ENCODE measurements at places on chromosomes 2 and 18. TPM values are rescaled to one million over a fixed set of nuclear protein-coding genes. Genes with fewer than 3 reads are reported as not detected.

Gene CHRND
- not detected for total RNA-seq

Gene CFC1
- not detected for total RNA-seq

Gene TGFA
- total RNA-seq: 16.8 TPM

Gene ERBB4
- total RNA-seq: 19.2 TPM

Gene SCN9A
- 4.0 TPM for total RNA-seq

GRCh38 chr18:7821784-7822183, 254.7 kb downstream of the PTPRM start:
- H3K4me3 ChIP-seq: no peak overlapping the region
- no peaks in the 10 kb centered on the region for H3K27me3 ChIP-seq
- peak overlapping the region; percentile 70 for H3K27ac ChIP-seq
- DNase-seq: no peak
- H3K4me1 ChIP-seq: peaks cover 8% of the 10 kb centered on the region

DNA sequence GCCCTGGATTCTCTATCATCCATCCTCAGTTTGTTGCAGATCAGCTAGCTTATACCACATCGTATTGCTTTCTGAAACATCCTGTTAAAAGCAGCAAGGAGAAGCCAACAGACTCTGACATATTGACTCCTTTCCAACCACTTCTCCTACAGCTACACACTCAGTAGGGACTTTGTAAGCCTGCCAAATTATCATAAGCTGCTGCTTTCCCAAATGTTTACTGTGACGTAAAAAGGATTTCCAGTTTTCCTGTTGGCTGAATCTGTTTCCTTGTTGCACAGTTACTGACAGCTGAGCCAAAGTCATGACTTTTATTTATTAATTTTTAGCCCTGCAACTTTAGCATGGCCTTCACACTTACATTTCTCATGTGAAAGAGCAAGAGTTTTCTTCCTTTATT, 294.3 kb downstream of the KCNJ3 start:
- H3K27ac ChIP-seq: no peak overlapping the region
- no peak for DNase-seq
- H3K36me3 ChIP-seq: no peaks in the 10 kb centered on the region
- H3K4me1 ChIP-seq: no peaks in the 10 kb centered on the region
- no peaks in the 10 kb centered on the region for H3K27me3 ChIP-seq
- H3K4me3 ChIP-seq: no peak overlapping the region

DNA sequence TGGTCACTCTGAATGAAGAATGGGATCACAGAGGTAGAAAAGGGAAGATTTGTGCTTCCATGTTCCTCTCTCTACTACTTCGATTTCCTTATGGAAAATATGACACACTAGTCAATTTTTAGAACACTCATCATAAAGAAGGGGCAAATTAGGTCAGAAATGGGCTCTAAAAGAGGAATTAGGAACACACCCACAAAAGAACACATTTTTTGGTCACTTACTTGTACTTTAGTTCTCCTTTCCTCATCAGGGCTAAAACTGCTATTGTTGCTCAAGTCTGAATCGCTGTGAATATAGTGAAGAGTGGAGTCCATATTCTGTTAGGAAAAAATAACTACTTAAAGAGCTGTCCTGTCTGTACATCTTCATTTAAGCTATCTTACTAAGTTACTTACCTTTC, 52.6 kb downstream of the PPP4R1 start:
- H3K36me3 ChIP-seq: peaks cover 14% of the 10 kb centered on the region
- H3K4me3 ChIP-seq: no peak overlapping the region
- DNase-seq: no peak
- no peaks in the 10 kb centered on the region for H3K27me3 ChIP-seq

DNA sequence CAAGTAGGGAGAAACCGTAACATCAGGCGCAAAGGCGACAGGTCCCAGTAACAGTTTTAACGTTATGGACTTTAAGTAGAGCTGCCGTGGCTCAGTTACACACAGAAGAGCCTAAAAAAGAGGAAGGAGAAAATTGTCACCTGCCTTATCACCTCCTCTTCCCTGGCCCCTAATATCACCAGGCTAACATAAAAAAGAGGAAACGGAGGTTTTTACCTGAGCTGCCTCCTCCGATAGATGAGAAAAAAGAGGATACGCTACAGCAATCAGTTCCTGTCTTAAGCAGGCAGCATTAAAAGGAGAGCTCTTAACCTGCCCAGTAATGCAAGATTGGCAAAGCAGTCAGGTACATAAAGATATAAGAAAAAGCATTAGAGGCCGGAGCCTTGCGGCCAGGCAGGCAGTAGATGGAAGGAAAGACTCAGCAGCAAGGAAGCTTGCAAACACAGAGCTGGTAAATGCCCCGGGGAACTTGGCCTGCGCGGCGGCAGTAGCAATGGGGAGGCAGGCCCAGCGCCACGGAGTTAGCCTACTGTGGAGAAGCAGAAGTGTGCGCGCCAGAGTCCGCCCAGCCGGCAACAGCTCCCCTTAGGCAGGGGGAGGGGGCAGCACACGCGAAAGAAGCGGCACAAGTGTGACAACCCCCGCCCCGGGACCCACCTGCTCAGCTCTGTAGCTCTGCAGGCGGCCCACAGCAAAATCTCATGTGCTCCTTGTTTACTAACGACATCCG, 116.3 kb upstream of the SCN7A start:
- peak; percentile 53 for DNase-seq
- no peaks in the 10 kb centered on the region for H3K27me3 ChIP-seq
- no peaks in the 10 kb centered on the region for H3K36me3 ChIP-seq
- H3K27ac ChIP-seq: no peak overlapping the region
- H3K4me1 ChIP-seq: no peaks in the 10 kb centered on the region
- H3K4me3 ChIP-seq: no peak overlapping the region

DNA sequence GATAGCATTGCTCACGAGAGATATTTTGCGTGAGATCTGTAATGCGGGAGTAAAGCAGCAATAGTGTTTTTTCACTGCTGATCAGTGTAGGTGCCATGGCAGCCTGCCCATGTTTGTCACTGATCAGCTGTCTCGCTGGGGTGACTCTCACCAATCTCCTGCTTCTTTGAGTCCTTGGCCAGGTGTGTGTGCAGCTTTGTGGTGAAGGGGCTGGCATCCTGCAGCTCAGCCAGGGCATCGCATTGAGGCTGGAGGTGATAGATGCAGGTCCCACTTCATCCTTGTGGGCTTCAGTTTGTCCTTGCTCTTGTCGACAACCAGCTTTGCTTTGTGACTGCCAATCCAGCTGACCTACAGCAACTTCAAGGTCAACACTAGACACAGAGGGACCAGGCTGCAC, 258.3 kb upstream of the CXCR4 start:
- H3K4me3 ChIP-seq: no peak overlapping the region
- H3K27me3 ChIP-seq: no peaks in the 10 kb centered on the region
- peaks cover 3% of the 10 kb centered on the region for H3K4me1 ChIP-seq
- peak; percentile 14 for DNase-seq
- H3K27ac ChIP-seq: no peak overlapping the region

- no peak for DNase-seq
- H3K36me3 ChIP-seq: no peaks in the 10 kb centered on the region
- no peaks in the 10 kb centered on the region for H3K27me3 ChIP-seq
- no peaks in the 10 kb centered on the region for H3K4me1 ChIP-seq
Observed at GRCh38 chr2:156708051-156708450, 271.9 kb downstream of the GPD2 start.

GRCh38 chr2:64797881-64798575, 144.3 kb upstream of the SERTAD2 start:
- no peaks in the 10 kb centered on the region for H3K27me3 ChIP-seq
- no peak overlapping the region for H3K27ac ChIP-seq
- H3K4me1 ChIP-seq: peaks cover 10% of the 10 kb centered on the region

GRCh38 chr2:127049927-127050802, 56.8 kb downstream of the BIN1 start:
- no peak overlapping the region for H3K27ac ChIP-seq
- peak; percentile 61 for DNase-seq
- H3K36me3 ChIP-seq: no peaks in the 10 kb centered on the region
- H3K27me3 ChIP-seq: no peaks in the 10 kb centered on the region
- no peak overlapping the region for H3K4me3 ChIP-seq

DNA sequence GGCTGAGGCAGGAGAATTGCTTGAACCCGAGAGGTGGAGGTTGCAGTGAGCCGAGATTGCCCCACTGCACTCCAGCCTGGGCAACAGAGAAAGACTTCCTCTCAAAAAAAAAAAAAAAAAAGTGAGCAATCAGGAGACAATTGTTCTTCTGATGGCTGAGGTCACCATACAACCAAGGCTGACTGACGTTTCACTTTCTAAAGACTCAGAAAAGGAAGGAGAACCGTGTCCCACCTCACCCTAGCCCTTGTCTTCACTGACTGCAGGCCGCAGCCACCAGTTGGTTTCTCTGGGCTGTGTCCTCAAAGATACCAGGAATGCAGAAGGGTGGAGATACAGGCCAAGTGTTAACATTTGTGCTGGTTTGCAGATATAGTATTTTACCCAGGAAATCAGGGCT, 7.7 kb upstream of the SLC35F6 start:
- H3K27ac ChIP-seq: no peak overlapping the region
- H3K4me1 ChIP-seq: peaks cover 52% of the 10 kb centered on the region
- DNase-seq: no peak
- H3K27me3 ChIP-seq: no peaks in the 10 kb centered on the region
- no peaks in the 10 kb centered on the region for H3K36me3 ChIP-seq

DNA sequence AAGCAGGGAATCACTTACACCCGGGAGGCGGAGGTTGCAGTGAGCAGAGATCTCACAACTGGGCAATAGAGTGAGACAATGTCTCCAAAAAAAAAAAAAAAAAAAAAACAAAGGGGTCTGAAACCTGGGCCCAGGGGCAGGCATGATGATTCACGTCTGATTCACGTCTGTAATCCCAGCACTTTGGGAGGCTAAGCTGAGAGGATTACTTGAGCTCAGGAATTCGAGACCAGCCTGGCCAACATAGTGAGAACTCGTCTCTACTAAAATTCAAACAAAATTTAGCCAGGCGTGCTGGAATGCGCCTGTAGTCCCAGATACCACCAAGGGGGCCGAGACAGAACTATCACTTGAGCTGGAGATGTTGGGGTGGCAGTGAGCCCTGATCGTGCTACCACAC, 30.3 kb downstream of the TEX44 start:
- no peak overlapping the region for H3K27ac ChIP-seq
- no peaks in the 10 kb centered on the region for H3K27me3 ChIP-seq
- H3K4me3 ChIP-seq: no peak overlapping the region
- H3K36me3 ChIP-seq: no peaks in the 10 kb centered on the region
- no peak for DNase-seq
- H3K4me1 ChIP-seq: peaks cover 23% of the 10 kb centered on the region

GRCh38 chr2:127707890-127708648, 6.8 kb downstream of the SFT2D3 start:
- H3K27ac ChIP-seq: no peak overlapping the region
- peaks cover 33% of the 10 kb centered on the region for H3K36me3 ChIP-seq
- no peak overlapping the region for H3K4me3 ChIP-seq
- peaks cover 17% of the 10 kb centered on the region for H3K4me1 ChIP-seq
- H3K27me3 ChIP-seq: no peaks in the 10 kb centered on the region
- peak; percentile 83 for DNase-seq

DNA sequence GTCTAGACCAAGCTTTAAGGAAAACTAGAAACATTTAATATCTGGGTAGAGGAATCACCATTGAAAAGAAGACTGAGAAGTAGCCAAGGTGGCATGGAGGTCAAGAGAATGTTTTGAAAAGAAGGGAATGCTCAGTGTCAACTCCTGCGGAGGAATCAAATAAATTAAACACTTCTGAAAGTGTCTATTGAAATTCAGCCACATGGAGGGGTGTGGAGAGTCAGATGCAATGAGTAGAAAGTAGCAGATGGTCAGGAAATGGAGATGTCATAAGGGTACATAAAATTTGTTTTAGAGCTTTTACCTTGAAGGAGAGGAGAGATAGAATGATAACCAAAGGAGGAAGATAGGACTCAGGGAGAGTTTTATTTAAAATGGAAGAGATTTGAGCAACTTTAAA, 35.1 kb downstream of the NLRC4 start:
- H3K4me3 ChIP-seq: no peak overlapping the region
- no peak overlapping the region for H3K27ac ChIP-seq
- H3K4me1 ChIP-seq: no peaks in the 10 kb centered on the region
- H3K36me3 ChIP-seq: no peaks in the 10 kb centered on the region
- no peak for DNase-seq

GRCh38 chr2:156399224-156399949, 36.8 kb upstream of the GPD2 start:
- no peaks in the 10 kb centered on the region for H3K27me3 ChIP-seq
- peak; percentile 5 for DNase-seq
- H3K36me3 ChIP-seq: no peaks in the 10 kb centered on the region
- H3K4me1 ChIP-seq: peaks cover 10% of the 10 kb centered on the region
- H3K27ac ChIP-seq: peak overlapping the region; percentile 92
- no peak overlapping the region for H3K4me3 ChIP-seq

DNA sequence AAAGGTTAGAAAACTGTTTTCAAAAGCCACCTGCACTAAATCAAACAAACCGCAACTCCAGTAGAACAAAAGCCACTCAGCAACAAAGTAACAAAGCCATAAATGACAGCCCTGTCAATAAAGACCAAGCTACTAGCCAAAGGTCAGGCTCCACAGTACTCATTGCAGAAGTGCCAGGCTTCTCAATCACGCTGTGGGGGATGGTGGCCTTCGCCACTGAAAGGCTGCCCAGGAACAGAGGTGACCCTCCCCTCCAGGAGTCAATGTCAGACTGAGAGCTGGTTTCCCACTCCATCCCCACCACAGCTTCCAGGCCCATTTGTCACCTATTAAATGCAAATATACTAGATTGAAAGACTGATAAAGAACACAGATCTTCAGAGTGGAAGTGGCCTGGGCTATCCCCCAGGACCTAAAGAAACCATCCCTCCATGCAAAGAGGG, 5.9 kb downstream of the ATP8B1 start:
- no peaks in the 10 kb centered on the region for H3K27me3 ChIP-seq
- peaks cover 54% of the 10 kb centered on the region for H3K4me1 ChIP-seq
- no peak overlapping the region for H3K4me3 ChIP-seq
- peak overlapping the region; percentile 63 for H3K27ac ChIP-seq
- H3K36me3 ChIP-seq: no peaks in the 10 kb centered on the region

DNA sequence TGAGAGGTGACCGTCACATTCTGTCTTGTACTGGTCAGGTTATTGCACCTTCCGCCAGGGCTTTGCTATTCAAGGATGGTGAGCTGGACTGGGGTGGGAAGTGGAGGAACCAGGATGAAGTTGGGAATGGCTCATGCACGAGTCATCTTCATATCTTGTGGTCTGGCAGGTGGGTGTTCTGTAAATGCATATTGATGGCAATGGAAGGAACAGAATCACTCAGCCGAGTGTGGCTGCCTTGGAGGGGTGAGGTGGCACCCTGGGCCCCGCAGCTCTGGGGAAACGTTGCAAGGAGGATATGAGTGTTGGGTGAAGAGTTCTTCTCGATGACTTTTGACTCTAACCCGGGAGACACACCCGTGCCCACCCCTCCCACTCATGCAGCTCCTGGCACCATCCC, 1.2 kb downstream of the NEU2 start:
- no peak for DNase-seq
- H3K4me1 ChIP-seq: no peaks in the 10 kb centered on the region
- no peaks in the 10 kb centered on the region for H3K27me3 ChIP-seq
- no peak overlapping the region for H3K27ac ChIP-seq
- no peak overlapping the region for H3K4me3 ChIP-seq
- H3K36me3 ChIP-seq: no peaks in the 10 kb centered on the region
